NCI-H82 (cell line): ENCODE measurements at places on chromosomes 3 and 15.
A peak's percentile ranks its signal among the peaks of the same experiment; 100 is the strongest.

GRCh38 chr3:76638006-76638405 lies 401.9 kb upstream of the ROBO2 start:
- DNase-seq, result no peak

DNA sequence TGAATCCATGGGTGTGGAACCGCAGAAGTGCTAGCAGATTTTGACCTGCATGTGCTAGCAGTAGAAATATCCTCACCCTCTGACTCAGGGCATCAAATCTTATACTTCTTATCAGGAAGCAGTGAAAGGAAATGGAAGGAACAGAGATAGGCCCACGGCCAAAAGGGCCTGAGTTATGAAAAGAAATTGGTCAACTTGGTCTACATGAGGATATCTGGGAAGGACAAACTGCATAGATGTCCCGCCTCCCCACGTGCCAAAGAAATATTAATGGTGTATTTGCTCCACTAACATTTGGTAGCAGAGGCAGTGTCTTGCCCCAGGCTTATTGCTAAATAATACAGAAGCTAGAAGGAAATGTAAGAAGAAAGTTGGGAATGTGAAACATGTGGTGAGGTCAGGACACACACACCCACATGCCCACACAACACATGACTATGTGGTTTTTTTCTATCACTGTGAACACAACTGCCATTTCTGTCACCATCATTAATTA lies 93.6 kb upstream of the COL8A1 start:
- DNase-seq, result no peak

DNA sequence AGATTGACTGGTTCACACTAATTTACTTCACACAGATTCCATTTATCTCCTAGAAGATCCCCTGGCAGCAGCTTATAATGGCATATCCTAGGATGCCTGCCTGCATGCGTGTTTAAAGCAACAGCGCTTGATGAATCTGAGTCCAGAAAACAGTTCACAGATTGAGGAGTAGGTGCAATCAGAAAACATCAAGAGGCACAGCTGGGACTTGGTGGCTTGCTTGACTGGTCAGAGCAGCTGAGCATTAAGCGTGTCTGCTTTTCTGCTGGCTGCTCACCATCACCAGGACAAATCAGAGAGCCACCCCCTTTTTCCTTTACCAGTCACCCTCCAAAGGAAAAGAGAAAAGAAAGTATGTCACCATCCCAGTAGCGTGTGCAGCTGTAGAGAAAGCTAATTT lies 223.6 kb downstream of the WDR72 start:
- peak; percentile 82 for DNase-seq

DNA sequence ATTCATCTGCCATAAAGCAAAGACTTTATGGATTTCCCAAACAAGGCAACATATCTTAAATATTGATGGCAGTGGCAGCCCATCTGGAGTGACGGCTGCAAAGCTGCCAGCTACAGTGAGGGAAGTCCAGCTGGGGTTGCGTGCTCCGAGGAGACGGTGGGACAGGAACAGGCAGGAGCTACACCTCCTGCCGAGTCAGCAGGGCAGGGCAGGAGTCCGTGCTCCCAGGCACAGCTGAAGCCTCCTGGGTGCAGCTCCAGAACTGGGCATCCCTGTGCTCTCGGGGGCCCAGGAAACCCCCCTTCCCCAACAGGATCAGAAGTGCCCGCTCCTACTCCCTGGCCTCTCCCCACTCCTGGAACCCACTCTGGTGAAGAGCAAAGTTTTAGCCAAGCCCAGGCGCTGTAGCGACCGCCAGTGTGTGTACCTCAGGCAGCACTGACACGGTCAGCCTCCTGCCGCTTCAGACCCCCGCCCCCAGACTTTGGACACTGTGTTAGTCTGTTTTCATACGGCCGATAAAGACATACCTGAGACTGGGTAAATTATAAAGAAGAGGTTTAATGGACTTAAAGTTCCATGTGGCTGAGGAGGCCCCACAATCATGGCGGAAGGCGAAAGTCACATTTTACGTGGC lies 556.4 kb upstream of the CCDC54 start:
- DNase-seq, result no peak

DNA sequence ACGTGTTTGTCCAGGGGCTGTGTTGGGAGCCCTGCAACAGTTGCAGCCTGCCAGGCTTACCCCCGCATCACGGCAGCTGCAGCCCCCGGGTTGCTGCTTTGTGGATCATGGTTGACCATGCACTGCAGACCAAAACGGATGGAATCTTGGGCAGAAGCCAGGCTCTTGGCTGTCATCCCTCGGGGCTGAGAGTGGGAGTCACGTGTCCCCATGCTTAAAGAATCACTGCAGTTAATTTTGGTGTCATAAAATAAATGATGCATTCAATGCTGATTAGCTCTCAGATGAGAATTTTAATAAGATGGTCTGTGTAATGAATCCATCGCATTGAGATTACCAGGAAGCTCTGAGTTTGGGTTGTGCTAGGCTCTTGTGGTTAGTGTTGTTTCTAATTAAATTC lies 115.6 kb downstream of the CHDH start:
- no peak for DNase-seq
